NCI-H187 treated with DMSO at 0.1 percent for 48 hours (cell line): ENCODE measurements at places on chromosomes 13 and 19.

DNA sequence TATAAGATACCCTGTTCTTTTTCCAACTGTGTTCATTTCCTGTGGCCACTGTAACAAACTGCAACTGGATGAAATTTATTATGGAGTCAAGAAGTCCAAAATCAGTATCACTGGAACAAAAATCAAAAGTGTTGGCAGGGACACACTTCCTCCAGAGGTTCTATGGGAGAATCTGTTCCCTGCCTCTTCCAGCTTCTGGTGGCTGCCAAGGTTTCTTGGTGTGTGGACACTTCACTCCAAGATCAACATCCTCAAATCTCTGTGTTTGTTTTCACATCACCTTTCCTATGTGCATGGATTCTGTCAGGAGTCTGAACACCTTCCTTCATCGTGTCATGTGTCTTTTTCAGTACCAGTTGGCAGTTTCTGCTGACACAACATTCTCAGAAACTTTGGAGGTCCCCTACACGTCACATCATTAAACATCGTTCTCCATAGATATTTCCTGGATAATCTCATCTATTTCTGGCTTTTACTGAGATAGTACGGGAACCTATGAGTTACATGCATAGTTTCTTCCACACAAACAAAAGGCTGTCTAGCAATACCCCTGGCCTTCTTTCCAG is 15.2 kb upstream of the EFNB2 start:
- DNase-seq: no peak

- DNase-seq: no peak
Measured at GRCh38 chr13:26618726-26619125, 61.2 kb downstream of the WASF3 start.

DNA sequence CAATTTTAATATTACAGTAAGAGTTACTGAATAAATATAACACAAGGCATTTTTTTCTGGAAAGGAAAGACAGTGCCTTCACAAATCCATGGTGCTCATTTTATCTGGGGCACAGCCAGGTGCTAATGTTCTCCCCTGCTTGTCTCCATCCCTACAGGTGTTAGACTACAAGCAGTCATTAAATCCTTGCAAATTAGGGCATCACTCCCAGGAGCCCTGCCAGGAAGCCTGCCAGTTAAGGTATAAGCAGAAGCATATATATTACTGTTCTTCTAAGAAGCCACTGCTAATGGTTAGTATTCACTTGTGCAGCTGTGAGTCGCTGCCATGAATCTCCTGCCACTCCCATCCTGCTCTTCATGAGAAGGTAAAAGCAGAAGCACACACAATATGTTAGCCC is 149.7 kb downstream of the OXGR1 start:
- DNase-seq: no peak

DNA sequence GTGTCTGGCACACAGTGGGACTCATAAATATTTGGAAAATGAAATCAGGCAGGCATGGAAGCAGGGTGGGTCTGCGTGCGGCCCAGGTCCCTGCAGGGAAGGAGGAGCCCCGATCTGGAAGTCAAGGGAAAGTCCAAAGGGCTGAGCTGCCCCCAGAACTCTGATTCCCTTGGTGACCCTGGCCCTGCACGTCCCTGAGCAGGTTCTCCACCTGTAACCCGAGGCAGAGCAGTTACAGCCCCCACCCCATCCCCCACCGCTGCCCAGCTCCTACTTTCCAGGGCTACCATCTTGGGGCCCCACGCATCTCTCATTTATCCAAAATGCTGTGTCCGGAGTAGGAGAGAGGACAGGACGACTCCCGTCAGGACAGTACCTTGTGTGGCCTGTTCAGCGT is 2.1 kb downstream of the PLEKHF1 start:
- no peak for DNase-seq

DNA sequence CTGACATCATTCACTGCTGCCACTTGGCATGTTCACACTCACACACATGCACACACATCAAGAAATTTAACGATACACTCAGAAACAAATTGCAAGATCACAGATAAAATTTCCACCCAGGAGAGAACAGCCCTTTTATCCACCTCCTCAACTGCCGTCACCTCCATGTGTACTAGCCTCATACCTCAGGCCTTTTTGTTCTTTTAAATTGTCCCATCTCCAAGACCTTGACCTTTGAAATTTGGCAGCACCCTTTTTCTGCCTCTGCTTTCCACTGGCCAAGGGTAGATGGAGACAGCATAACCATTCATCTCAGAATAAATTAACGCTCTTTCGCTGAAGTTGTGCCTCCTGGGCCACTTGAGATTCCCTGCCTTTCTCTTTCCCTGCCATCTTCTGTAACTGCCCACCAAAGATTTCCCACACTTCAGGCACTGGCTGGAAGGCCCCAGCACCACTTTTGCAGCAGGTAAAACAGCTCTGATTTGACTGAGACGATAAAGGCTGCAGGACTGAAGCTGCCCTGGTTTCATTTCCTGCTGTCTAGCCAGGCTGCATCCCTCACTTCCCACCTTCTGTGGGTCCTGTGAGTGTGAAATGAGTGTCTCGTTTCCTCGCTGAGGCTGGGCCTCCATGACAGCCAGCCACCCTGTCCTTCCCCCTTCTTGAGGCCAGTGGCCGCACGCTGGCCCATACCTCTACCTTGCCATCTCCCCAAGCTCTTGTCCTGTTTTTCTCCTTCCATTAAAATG is 39.3 kb downstream of the MBNL2 start:
- DNase-seq: no peak

DNA sequence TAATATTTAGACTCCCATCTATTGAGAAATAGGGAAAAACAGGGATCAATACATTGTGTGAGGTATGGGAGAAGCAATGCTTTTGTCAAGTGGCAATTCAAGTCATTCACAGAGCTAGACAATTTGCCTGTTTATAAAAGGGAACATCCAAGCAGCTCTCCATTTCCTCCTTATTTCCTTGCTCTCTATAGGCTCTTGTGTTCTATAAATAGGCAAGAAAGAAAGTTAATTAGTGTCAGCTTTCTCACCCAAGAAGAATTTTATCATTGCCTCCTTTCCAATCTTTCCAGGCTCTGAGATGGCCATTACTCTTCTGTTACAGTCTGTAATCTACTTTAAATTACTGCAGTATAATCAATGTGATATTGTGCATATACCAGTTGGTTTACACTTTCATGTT is 199.9 kb downstream of the LHFPL6 start:
- DNase-seq: no peak

DNA sequence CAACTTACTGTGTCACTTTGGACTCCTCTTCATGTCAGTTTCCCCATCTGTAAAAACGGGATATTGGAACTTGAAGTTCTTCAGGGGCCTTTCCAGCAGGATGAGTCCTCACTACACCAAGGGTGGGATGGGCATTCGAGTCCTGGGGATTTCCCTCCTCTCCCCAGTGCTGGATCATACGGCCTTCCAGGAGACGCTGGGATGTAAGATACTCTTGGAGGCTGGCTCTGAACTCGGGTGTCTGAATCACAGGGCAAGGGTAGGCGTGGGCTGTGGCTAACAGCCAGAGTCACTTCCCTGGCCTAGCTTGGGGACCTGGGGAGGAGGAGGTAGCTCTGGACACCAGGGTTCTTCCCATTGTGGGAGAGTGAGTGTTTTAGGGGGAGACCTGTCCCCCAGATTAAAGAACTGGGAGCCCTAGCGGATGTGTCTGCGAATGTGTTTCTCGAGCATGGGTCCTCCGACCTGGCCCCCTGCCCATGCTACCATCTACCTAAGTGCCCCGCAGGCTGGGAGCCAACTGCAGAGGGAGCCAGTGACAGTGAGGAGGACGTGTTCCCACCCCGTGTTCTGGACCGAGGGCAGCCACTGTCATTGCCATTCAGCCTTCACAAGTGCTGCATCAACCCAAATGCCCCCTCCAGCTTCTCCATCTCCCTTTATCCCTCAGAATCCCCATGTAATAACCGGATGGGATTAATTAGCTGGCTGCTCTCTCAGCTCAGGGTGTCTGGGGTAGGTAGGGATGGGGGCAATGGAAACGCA is 2.4 kb upstream of the CYTH2 start:
- DNase-seq: no peak

GRCh38 chr13:27347211-27347772 is 76.7 kb downstream of the RASL11A start:
- DNase-seq: no peak

GRCh38 chr13:29713839-29714238 is 118.4 kb upstream of the SLC7A1 start:
- no peak for DNase-seq

- DNase-seq: no peak
Measured at GRCh38 chr13:36158611-36159010, 27.4 kb upstream of the DCLK1 start.
